Neural crest cell (in vitro differentiated cells): ENCODE measurements at places on chromosomes 4 and X. TPM values are rescaled to one million over a fixed set of nuclear protein-coding genes. Genes with fewer than 3 reads are reported as not detected.

DNA sequence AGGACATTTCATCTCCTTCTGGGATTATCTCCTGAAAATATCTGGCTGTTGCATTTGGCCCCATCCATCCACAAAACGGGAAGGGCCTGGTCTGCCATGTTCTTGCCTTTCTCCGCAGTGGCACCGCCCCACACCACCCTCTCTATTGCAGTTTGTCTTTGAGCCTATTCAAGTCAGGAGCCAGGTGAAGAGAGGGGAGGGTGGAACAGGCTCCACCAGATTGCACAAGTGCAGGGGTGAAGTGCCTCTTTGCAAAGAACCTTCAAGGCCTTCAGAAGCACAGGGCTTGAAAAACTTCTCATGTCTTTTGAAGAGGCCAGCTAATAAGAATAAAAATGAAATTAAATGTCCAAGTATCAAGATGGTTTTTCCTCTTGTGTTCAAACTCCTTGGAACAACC, 28.7 kb downstream of the RS1 start:
- no peak for DNase-seq

DNA sequence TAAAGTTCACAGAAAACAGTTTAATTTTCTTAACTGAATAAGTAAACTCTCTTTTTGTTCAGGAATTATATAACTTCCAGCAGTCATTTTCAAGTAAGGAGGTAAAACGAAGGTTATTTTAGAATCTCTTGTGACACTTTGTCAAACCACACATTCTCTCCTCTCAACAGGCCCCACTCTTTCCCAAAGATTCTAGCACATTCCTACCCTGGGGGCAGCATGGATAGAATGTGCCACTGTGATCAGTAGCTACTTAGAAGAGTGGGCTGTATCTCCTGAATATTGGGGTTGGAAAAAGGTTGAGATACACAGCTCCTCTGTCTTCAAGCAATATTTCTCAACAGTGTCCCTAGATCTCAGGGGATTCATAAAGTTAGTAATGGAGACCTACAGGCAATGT, 157.6 kb downstream of the EMCN start:
- no peak for DNase-seq

GRCh38 chr4:20251031-20251795, 492 bp upstream of the SLIT2 start:
- DNase-seq, result no peak

- no peak for DNase-seq
Observed at GRCh38 chr4:25900310-25900709, 13.7 kb upstream of the SMIM20 start.

DNA sequence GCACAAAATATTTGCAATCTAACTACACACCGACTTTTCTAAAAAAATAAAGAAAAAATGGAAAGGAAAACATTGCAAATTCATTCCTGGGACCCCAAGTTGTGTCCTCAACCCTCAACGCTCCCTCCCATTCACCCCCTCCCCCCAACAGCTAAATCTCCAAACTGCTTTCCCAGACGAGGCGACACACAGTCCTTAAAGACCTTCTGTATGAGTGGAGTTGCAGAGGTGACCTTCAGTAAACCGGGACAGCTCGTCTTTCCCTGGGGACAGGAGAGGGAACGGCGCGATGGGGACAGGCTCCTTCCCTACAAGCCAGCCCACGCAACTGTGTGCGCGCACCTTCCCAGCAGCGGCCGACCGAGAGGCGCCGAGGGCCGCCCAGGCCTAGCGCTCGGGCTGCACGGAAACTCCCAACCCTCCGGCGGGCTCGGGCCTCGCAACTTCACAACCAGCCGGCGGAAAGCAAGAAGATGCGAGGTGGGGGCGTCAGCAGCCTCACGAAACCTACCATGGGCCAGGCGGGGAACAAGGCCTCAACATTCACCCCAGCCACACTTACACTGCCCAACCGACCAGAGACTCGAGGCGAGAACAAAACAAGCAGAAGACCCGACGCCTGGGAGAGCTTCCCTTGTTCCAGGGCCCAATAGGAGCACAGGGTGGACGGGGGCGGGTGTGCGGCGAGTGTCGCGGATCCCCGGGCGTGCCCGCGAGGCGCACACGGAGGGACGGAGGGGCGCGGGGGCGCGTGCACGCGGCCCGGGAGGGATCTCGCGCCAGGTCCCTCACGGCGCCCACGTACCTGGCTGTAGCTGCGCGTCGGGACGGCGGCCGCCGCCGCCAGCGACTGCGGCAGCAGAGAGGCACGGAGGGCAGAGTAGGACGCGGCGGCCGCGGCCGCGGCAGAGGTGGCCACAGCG, 763 bp downstream of the GRSF1 start:
- DNase-seq, result peak; percentile 43

DNA sequence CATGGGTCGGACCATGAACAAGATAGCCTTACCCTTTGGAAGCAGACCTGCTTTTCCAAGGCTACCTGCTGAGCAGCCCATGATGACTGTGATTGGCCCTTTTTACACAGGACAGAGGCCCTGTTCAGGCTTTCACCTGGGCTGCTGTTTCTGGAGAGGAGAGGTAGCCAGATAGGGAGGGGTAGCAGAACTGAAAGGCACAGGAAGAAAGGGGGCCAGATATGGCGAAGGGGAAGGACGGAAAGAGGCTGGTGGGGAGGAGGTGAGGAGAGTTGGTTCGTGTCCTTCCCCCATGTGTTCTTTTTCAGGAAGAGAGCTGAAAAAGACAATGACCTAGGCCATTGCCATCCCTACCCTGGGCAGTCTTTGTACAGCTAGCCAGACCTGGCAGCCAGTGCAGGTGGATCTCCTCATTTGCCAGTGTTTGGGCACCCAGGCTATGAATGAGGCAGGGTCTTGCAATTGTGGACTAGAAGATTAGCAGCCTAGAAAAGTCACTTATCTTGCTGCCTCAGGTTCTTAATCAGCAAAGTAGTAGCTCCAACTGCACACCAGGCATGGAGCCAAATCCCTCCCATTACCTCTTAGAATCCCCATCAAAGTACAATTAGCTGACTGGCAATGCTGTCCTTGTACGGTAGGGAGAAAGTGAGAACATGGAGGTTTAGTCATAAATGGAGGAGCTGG, 139.6 kb downstream of the AMMECR1 start:
- no peak for DNase-seq

The PFKFB1 gene
- total RNA-seq, result 0.77 and 0.93 TPM in 2 replicates
